ENCODE measurements at places on chromosomes 3 and 15.

GRCh38 chr3:27095553-27096222, 273.5 kb downstream of the NEK10 start:
- DNase-seq: no peak

DNA sequence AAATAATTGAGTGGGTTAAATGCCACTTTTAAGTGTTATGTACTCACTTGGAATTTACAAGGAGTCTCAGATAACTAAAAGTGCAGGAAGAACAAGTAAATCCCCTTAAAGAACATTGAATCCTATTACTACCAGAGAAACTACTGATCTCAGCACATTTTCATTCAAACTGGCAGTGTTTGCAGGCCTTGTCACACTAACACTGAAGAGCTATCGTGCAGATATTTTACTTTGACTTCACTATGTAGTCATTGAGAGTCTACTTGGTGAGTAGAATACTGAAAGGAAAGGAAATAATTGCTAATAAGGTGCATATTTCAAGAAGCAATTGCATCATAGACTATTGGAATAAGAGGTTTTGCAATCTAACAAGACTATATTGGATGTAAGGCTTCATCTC, 721.4 kb upstream of the CBLB start:
- no peak for DNase-seq

DNA sequence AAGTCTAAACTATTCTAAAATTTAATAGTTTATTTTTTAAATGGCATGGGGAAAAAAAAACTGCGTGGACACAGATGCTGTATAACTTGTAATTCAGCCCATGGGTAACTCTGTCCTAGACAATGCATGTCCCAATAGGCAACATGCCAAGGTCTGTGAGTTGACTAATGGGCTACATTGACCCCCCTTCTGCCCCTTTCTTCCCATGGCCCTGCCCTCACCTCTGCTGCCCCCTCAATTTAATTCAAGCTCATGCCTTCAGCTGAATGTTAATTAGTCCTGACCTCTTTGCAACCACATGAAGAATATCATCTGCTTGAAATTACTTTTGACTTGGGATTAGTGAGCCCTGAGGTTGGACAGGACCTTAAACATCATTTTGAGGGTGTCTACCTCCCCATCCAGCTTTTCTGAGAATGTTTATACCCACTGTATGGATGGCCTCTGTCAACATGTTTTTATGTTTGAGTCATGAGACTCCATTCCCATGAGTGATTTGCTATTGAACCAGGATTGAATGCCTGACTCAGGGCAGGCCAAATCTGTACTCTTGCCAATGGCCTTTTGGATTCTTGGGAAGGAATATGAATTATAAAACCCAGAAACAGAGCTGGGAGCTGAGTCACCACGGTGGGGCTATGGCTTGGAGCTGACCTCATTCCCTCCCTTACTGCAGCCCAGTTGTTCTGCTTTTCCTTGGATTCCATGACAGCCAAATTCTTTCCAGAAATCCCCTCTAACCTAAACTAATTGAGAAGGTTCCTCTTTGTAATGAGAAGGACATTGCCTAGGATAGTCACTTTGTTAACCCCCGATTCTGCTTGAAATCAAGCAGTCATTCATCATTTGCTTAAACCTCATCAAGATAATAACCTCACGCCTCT, 33.5 kb upstream of the PDE8A start:
- DNase-seq: no peak

- DNase-seq: no peak
Observed at GRCh38 chr3:149575213-149575960, 82.4 kb downstream of the WWTR1 start.

GRCh38 chr15:99504071-99504822, 61.5 kb upstream of the MEF2A start:
- no peak for DNase-seq

DNA sequence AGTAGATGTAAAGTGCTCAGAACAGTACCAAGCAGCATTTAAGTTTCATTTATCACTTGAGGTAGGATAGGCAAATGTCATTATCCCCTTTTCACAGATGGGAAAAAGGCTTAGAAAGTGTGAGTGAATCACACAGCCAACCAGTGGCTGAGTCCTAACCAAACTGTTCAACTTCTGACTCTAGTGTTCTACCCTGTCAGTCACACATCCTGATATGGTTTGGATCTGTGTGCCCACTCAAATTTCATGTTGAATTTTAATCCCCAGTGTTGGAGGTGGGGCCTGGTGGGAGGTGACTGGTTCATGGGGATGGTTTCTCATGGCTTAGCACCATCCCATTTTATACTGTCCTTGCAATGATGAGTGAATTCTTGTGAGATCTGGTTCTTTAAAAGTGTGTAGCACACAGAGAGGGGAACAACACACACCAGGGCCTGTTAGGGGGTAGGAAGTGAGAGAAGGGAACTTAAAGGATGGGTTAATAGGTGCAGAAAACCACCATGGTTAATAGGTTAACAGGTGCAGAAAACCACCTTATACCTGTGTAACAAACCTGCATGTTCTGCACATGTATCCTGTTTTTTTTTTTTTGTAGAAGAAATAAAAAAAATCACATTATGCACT, 304.7 kb downstream of the SUCLG2 start:
- no peak for DNase-seq

DNA sequence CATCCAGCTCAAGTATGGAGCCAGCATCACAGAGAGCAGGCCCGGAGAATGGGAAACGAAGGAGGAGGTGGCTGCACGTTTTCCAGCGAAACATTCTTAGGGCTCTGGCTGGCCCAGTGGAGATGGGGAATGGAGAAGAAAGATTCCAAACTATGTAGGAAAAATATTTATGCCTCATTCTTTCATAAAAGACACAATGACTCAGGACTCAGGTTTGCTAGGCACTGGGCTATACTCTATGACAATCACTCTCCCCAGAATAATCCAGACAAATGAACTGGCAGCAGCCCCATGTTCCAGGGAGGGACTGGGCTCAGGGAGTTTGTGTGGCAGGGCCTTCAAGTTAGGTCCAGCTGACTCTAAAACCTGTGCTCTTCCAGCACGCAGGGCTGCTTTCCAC, 110.8 kb upstream of the RAD18 start:
- DNase-seq: no peak

DNA sequence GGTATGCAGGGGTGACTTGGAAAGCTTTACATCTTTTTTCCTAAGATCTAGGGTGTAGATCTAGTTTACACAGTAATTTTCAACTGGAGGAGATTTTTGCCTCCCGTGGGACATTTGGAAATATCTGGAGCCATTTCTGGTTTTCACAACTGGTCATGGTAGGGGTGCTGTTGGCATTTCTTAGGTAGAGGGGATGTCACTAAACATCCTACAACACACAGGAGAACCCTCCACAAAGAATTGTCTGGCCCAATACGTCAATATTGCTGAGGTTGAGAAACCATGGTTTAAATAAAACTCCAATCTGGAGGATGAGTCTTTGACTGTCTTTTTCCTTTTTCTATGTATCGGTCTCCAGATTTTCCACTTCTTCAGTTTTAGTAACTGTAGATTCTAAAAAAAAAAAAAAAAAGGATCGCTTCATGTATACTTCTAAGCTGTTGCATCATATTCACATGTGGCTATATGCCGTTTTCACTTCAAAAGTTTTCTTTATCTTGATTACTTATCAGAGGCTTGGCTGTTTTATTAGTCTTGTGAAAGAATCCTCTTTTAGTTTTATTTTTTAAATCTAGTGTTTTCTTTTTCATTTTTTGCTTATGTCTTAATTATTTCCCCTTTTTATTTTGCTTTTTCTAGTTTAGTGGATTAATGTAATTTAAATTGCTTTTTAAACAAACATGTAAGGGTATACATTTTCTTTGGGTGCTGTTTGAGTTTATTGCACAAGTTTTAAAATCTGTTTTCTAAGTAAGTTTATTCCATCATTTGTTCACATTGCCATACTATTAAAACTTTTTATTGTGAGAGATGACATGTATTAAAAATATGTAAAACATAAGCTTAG, 21.2 kb downstream of the UBE2Q2 start:
- no peak for DNase-seq

DNA sequence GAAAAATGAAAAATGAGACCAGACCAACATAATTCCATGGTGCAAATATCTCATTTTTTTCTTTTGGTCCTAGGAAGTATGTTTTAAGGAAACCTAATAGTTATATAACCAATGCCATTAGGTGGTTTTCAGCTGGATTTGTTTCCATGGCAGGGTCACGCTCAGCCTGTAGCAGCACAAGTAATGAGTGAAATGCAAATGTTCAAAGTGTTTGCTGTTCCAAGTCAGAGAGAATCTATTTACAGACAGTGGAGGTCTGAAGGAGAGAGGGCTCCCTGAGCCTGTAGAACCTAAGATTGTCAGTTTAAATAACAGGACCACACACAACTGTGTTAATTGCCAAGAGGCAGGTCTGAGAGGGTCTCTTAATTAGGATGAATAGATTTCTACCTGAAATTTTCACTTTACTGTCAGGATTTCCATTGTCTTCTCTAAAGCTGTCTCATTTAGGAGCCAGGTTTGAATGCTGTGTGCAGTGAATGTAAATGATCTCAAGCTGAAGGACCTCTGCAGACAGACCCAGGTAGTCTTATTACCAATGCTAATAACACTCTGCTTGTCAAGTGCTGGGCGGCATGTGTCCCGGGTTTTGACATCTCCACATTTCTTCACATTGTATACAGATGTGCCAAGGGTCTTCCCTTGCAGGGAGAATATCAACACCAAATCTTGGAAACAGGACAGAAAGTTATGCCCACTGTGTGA, 317.3 kb upstream of the NECTIN3 start:
- DNase-seq: no peak

GRCh38 chr3:177981576-177981975, 554.7 kb upstream of the KCNMB2 start:
- DNase-seq: no peak

GRCh38 chr3:52202384-52203077, 4.6 kb downstream of the ALAS1 start:
- DNase-seq: no peak

- no peak for DNase-seq
Observed at GRCh38 chr15:73633991-73634495, 854 bp upstream of the NPTN start.

- DNase-seq: no peak
Observed at GRCh38 chr3:141388395-141388794, 20.1 kb downstream of the ZBTB38 start.

DNA sequence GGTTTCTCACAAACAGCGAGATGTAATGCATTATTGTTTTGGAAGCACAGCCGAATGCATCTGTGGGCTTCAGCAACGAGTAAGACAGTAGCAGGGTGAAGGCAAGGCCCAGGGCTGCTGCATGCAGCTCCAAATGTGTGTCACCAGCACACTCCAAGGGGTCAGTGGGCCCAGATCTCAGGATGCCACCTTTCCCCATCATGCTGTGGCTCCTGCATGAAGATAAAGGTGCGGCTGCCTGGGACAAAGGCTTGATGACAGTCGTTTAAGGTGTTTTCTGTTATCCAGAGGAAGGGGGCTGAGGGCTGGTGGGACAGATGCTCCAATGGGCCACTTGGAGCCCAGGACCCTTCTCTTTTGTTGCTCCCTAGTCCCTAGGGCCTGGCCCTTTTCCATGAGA, 13.2 kb downstream of the C3orf22 start:
- no peak for DNase-seq

DNA sequence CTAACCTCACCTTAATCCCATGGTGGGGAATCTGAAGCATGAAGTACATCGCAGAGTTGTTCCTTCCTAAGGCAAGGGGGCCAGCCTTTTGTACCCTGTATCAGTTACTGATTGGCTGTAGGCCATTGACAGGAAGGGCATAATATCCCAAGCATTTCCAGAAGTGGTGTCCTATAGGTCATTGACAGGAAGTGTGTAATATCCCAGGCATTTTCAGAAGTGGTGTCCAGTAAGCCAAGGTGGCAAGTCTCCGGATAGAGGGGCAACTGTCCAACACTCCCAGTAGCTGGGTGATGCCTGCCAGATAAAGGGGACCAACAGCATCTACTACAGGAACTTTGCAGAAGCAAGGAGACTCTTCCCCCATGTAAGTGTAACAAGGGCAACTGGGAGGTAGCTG, 52.1 kb upstream of the MYRIP start:
- DNase-seq: no peak

Measured in NCI-H1436 treated with DMSO at 0.1 percent for 48 hours (cell line).